ENCODE measurements at places on chromosomes 13 and 19. TPM values are rescaled to one million over a fixed set of nuclear protein-coding genes. Genes with fewer than 3 reads are reported as not detected.

CALR3 gene
- not detected for total RNA-seq

FFAR1 gene
- total RNA-seq, result not detected

IGFL2 gene
- total RNA-seq, result not detected

- no peaks in the 10 kb centered on the region for H3K36me3 ChIP-seq
- no peak overlapping the region for H3K27ac ChIP-seq
- no peak overlapping the region for H3K4me3 ChIP-seq
These were observed 59.1 kb upstream of the TNFRSF19 start for GRCh38 chr13:23510979-23511735.

GRCh38 chr13:50993934-50994333, 84.3 kb downstream of the RNASEH2B start:
- no peak for DNase-seq
- H3K27ac ChIP-seq, result no peak overlapping the region
- H3K36me3 ChIP-seq, result no peaks in the 10 kb centered on the region

Data from activated naive CD8-positive, alpha-beta T cell treated with anti-CD3 and anti-CD28 coated beads, Interleukin-2, amount 10 ng/mL, durations not matched to agents 7 days and 5 days (primary cell).